ENCODE measurements at places on chromosomes 6 and 20.

DNA sequence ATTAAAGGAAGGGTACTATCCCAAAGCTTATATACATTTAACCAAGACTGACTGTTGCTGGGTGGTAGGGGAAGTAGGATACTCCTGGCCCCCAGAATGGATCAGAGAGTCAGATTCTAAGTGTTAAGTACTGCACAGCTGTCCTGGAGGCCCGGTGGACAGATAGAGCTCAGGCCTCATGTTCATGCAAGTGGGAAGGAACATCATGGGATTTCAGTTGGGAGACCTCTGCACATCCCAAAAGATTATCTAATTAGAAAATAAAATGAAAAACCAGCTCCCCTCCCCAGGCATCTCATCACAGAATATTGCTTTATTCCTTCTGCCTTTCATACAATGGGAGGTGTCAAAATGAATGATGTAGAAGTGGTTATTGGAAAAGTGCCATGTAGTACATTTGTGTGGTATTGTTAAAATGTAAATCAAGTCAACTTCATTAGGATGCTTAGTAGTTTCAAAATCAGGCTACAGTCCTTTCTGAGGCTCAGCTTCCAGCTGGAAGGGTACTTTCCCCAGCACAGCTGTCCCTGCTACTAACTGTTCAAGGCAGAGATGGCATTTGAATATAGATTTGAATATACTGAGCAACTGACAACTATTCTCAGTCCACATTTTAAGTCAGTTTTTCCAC, 82.9 kb downstream of the SLC35B3 start:
- no peak overlapping the region for H3K27ac ChIP-seq
- no peaks in the 10 kb centered on the region for H3K27me3 ChIP-seq
- H3K36me3 ChIP-seq = no peaks in the 10 kb centered on the region

DNA sequence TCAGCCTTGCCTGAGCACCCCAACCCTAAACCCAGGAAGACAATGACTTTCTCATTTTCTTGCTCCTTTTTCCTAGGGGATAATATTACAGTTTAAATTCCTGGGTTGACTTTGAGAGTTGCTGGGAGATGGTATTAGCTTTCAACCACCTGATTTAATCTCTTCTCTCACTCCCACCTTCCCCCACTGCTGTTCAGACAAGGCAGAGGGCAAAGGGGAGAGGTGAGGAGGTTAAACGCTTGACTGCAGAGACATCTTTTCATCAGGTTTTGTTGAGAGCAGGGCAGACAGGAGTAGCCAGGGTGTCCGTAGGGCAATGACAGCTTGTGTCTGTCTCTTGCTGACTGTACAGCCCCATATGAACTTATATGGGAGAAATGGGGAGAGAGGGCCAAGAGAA, 811.2 kb downstream of the MAFB start:
- H3K36me3 ChIP-seq = no peaks in the 10 kb centered on the region
- H3K4me3 ChIP-seq = no peak overlapping the region
- H3K4me1 ChIP-seq = peaks cover 50% of the 10 kb centered on the region

- no peak overlapping the region for H3K27ac ChIP-seq
- H3K4me1 ChIP-seq = peaks cover 13% of the 10 kb centered on the region
- H3K4me3 ChIP-seq = no peak overlapping the region
- no peaks in the 10 kb centered on the region for H3K36me3 ChIP-seq
Observed at GRCh38 chr6:142802124-142802523, 142.9 kb downstream of the HIVEP2 start.

GRCh38 chr6:100261486-100261885, 203.2 kb downstream of the SIM1 start:
- H3K36me3 ChIP-seq = no peaks in the 10 kb centered on the region
- no peak overlapping the region for H3K27ac ChIP-seq
- no peak for DNase-seq
- H3K27me3 ChIP-seq = no peaks in the 10 kb centered on the region

DNA sequence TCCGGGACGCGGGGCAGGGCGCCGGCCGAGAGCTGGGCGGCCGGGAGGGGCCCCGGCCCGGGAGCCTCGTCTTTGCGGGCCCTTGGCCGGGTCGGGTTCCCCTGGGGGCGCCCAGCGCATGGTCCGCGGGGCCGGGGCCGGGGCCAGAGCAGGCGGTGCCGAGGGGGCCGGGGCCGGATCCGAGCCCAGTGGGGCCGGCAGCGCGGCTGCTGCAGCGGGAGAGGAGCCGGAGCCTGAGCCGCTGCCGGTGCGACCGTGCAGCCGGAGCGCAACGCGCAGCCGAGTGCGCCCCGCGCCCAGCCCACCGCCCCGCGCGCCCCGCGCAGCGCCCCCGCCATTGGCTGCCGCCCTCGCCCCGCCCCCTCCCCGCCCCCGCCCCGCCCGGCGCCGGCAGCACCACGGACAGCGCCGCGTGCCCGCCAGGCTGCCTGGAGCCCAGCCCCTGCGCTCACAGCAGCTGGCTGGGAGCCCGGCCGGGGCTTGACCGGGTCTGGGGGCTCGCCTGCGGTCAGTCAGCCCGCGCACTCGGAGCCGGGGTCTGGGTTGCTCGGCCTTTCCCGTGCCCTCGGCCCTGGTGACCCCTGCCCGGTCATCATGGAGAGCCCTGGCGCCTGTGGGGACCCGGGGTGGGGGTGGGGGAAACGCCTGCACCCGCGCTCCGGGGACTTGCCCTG, at the start of gene HRH3:
HRH3 (minus strand) TSS at position 287 of the 674 bp plus-strand sequence. CDS start 308 bp downstream, outside the sequence.
- peak within 1 kb of the TSS; percentile 44 for H3K4me3 ChIP-seq
- H3K4me1 ChIP-seq = peaks cover 25% of the 10 kb centered on the region
- no peak for DNase-seq
- H3K27me3 ChIP-seq = peaks cover 100% of the 10 kb centered on the region

- H3K27ac ChIP-seq = no peak overlapping the region
- no peaks in the 10 kb centered on the region for H3K4me1 ChIP-seq
- no peaks in the 10 kb centered on the region for H3K27me3 ChIP-seq
- peaks cover 8% of the 10 kb centered on the region for H3K36me3 ChIP-seq
- DNase-seq = peak; percentile 73
Observed at GRCh38 chr20:62051546-62052255, 14.0 kb downstream of the TAF4 start.

GRCh38 chr20:58645412-58645968, 5.6 kb upstream of the STX16 start:
- H3K27ac ChIP-seq = no peak overlapping the region
- H3K36me3 ChIP-seq = no peaks in the 10 kb centered on the region
- H3K4me1 ChIP-seq = peaks cover 25% of the 10 kb centered on the region
- no peak overlapping the region for H3K4me3 ChIP-seq
- no peaks in the 10 kb centered on the region for H3K27me3 ChIP-seq
- DNase-seq = no peak

GRCh38 chr20:18683839-18684238, 96.0 kb downstream of the DTD1 start:
- H3K4me3 ChIP-seq = no peak overlapping the region
- DNase-seq = no peak

DNA sequence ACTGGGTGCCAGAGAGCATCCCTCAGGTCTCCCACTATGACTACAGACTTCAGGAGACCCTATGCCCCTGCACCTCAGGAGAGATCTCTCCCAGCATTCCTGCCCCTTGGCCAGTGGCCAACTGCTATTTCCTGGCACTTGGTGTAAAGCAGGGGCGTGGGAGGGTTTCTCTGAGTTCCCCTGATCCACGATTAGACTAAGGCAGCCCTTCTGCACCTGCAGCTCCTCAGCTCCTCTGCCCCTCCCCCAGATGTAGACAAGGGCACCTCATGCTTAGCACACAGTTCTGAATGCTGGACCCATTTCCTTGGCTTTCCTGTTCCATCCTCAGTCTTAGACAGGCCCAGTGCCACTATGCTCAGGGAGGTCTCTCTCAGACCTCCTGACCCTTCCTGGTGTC, 28.6 kb downstream of the EDN1 start:
- no peak overlapping the region for H3K27ac ChIP-seq
- peaks cover 8% of the 10 kb centered on the region for H3K4me1 ChIP-seq
- DNase-seq = no peak
- no peak overlapping the region for H3K4me3 ChIP-seq

DNA sequence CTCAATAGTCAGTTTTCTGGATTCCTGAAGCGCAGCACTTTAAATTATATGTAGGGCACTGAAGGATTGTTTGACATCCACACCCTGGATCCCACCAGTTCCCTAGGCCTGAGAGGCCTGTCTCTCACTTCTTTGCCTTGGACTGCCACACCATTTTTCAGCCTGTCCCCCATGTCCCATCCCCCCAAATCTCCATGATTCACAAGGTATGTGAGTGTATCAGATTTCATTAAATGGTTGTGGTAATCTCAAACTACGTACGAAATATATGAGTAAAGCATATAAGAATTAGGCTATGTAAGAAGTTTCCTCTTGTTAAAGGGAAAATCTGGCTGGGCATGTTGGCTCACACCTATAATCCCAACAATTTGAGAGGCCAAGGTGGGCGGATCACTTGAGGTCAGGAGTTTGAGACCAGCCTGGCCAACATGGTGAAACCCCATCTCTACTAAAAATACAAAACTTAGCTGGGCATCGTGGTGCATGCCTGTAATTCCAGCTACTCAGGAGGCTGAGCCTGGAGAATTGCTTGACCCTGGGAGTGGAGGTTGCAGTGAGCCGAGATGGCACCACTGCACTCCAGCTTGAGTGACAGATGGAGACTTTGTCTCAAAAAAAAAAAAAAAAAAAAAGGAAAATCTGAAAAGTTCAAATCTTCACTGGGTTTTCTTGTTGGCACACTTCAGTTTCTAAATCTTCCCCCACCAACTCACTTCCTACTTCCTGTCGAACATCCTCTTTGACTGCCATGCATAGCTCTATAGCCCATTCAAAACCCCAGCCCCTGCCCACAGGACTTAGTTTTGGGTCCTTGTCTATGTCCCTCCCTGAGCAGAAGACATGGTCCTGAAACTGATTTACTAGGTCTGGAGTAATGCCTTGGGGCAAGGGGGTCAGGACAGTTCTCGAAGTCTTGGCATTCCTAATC, 97.3 kb upstream of the SHLD1 start:
- no peak overlapping the region for H3K4me3 ChIP-seq
- no peak for DNase-seq
- no peaks in the 10 kb centered on the region for H3K36me3 ChIP-seq
- no peak overlapping the region for H3K27ac ChIP-seq
- H3K4me1 ChIP-seq = peaks cover 16% of the 10 kb centered on the region
- no peaks in the 10 kb centered on the region for H3K27me3 ChIP-seq

- no peak overlapping the region for H3K4me3 ChIP-seq
- H3K27ac ChIP-seq = no peak overlapping the region
- peaks cover 41% of the 10 kb centered on the region for H3K36me3 ChIP-seq
- H3K4me1 ChIP-seq = no peaks in the 10 kb centered on the region
Observed at GRCh38 chr20:56368351-56369134, 9.8 kb downstream of the FAM210B start.

DNA sequence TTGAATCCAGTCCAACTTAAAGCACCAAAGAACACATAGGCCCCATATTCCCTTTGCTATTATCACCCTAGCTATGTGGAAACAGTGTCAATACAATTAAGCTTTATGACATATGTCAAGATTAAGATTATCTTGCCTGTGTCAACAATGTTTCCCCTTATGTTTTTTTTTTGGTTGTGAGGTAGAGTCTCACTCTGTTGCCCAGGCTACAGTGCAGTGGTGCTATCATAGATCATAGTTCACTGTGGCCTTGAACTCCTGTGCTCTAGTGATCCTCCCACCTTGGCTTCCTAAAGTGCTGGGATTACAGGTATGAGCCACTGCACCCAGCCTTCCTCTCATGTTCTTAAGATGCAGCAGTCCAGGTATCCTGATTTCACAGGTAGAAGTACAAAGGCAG, 17.8 kb downstream of the AFG1L start:
- H3K27ac ChIP-seq = no peak overlapping the region
- H3K36me3 ChIP-seq = no peaks in the 10 kb centered on the region
- H3K27me3 ChIP-seq = no peaks in the 10 kb centered on the region

- H3K4me3 ChIP-seq = no peak overlapping the region
- H3K27ac ChIP-seq = no peak overlapping the region
- peaks cover 4% of the 10 kb centered on the region for H3K4me1 ChIP-seq
- no peaks in the 10 kb centered on the region for H3K27me3 ChIP-seq
- H3K36me3 ChIP-seq = no peaks in the 10 kb centered on the region
Observed at GRCh38 chr6:47440719-47441118, 36.9 kb upstream of the CD2AP start.

GRCh38 chr6:156421933-156422332, 355.2 kb upstream of the ARID1B start:
- H3K4me3 ChIP-seq = no peak overlapping the region
- H3K4me1 ChIP-seq = peaks cover 16% of the 10 kb centered on the region
- no peaks in the 10 kb centered on the region for H3K36me3 ChIP-seq
- no peak for DNase-seq

- H3K27ac ChIP-seq = peak overlapping the region; percentile 96
- no peaks in the 10 kb centered on the region for H3K27me3 ChIP-seq
- DNase-seq = peak; percentile 95
- H3K36me3 ChIP-seq = no peaks in the 10 kb centered on the region
- H3K4me1 ChIP-seq = peaks cover 58% of the 10 kb centered on the region
Observed at GRCh38 chr6:31826793-31827285, 699 bp upstream of the HSPA1B start.

DNA sequence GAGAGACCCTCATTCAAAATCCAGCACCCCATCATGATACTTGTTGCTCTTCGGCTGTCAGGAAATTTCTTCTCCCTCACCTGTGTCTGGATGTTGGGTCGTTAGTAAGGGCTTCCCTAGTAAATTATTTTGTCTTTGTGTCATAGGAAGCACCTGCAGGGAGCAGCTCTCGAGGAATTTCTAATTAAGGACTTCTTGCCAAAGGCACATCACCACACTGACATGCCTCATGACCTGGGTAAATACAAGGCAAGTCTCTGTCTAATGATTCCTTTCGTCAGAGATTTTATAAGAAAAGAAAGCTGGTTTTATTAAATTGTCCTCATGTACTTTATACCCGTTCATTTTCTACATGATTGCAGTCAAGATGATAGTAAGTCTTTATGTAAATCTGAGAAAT, at the start of gene NOX3:
NOX3 (minus strand) TSS at position 74 of the 400 bp plus-strand sequence; CDS start at position 35, 39 bp downstream.
- H3K36me3 ChIP-seq = no peaks in the 10 kb centered on the region
- H3K4me3 ChIP-seq = no peak within 1 kb of the TSS
- H3K4me1 ChIP-seq = no peaks in the 10 kb centered on the region
- peaks cover 24% of the 10 kb centered on the region for H3K27me3 ChIP-seq
- H3K27ac ChIP-seq = no peak within 1 kb of the TSS
- no peak for DNase-seq

DNA sequence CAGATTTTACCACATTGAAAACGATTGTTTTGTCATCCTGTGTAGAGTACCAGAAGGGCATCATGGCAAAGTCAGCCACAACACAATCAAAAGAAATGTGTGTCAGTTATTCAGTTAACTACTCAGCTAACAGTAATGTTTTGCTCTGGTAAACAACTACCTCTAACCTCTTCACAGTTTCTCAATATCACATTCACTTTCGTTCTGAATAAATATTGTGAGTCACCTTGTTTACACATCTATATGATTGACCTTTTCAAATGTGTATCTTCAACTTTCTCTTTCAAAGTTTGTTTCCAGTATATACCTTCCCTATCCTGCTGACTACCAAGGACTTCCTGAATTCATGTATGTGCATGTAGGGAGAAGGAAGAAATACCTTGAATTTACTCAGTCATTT, 216.6 kb upstream of the UFL1 start:
- H3K27ac ChIP-seq = no peak overlapping the region
- DNase-seq = no peak
- H3K4me3 ChIP-seq = no peak overlapping the region

- H3K4me1 ChIP-seq = no peaks in the 10 kb centered on the region
- H3K27me3 ChIP-seq = no peaks in the 10 kb centered on the region
- no peak overlapping the region for H3K4me3 ChIP-seq
- no peak overlapping the region for H3K27ac ChIP-seq
- no peaks in the 10 kb centered on the region for H3K36me3 ChIP-seq
Observed at GRCh38 chr6:98547634-98548033, 286.7 kb upstream of the POU3F2 start.
